ENCODE measurements at places on chromosomes 6 and 20.

DNA sequence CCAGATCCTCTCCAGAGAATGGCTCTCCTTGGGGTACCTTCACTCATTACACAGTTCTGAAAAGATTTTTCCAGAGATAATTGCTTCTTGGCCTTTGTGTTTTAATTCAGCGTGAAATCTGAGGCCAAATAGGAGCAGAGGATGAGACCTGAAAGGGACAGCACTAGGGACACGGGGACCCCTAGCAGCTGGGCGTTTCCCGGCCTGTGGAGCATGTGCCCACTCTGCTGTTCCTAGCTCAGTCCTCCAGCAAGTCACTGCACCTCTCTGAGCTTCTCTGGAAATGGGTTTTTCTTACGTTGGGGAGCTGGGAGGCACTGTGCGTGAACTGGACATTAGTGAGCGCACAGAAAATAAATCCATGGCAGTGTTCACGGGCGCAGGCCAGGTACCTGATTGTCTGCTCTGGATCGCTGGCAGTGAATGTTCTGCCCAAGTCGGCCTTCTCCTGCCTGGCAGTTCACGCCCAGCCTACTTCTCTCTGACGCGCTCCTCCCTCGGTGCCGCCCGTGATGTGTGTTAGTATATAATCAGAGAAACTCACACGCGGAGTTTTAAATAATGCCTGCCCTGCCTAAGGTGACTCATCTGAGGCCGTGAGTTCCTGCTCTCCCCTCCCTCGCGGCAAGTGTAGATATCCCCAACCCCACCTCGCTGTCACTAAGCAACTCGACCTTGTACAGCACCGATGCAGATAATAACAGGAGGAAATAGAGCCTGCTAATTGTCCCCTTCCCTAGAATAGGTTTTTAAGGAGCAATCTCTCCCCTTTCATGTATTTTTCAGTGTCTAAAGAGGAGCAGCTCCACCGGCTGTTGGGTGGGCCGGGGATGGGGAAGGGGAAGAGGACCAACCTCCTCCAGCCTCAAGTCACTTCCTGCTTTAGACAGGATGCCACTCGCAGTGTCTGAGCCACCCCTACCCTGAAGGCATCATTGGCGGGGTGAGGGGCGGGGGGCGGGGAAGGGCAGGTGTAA is 2.7 kb upstream of the TUBB2A start:
- peak; percentile 29 for DNase-seq

- no peak for DNase-seq
Observed at GRCh38 chr20:38208088-38208487, 43.0 kb upstream of the TGM2 start.

DNA sequence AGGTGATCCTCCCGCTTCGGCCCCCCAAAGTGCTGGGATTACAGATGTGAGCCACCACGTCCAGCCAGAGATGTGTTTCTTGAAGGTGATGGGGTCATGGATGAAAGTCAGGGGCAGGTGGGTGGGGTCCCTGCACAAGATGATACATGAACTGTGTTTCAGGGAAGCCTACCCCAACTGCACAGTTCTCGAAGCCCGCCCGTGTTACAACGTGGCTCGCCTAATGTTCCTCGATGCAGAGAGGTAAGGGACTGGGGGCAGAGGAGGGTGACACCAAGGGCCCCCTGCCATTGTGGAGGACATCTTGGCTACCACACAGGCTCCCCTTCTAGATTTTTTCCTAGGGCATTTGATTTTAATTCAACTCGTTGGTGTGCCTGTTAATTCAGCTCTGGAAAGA is 11.9 kb upstream of the CAPN11 start:
- DNase-seq, result no peak

- DNase-seq, result no peak
Observed at GRCh38 chr6:107524626-107525025, 34.7 kb downstream of the SOBP start.

DNA sequence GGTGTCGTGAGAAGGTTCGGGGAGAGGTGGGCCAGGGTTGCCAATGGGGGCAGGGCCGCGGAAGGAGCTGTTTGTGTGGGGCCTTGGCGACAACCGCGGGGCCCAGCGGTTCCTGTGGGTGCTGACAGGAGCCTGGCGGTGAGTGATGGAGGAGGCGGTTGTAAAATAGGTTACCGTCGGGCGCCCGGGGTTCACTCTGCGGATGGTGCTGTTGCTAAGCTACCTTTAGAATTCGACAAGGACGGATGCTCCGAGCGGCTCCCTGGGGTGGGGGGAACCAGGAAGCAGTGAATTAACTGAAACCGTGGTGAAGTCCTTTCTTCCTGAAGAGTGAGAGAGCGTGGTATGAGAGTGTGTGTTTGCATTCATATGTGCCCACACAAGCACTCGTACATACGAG is 61.7 kb downstream of the CDH22 start:
- no peak for DNase-seq

DNA sequence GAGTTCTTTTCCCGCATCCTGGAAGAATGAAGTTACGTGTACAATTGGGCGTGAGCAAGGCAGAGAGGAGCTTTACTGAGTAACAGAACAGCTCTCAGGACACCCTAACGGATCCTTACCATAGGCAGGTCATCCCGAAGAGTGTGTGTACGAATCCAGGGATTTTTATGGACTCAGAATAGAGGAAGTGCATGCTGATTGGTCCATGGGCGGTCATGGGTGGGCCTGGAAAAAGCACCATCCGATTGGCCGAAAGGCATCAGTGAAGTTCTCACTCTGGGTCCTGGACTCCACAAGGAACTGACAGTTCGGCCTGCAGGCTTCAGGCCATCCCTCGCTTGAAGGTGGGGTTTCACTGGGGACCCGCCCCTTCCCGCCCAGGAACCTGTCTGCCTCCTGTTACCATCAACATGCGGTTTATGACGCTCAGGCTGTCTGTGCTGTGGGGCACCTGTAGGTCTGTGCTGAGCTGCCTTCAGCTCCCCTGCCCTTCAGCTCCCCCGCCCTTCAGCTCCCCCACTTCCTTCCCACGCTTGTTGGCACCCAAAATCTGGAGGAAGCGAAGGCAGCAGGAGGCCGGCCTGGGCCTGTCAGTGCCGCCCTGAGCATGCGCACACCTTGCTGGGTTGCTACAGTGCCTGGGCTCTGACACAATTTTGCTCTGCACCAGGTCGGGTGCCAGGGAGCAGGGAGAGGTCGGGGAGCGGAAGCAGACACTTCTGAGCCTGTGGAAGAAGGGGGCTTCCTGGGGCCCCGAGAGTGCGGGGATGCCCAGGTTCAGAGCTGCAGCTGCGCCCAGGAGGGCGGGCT is 57.9 kb upstream of the MANEA start:
- DNase-seq, result no peak

GRCh38 chr20:38158701-38159351 is 6.2 kb downstream of the TGM2 start:
- no peak for DNase-seq

- DNase-seq, result no peak
Observed at GRCh38 chr20:49766979-49767521, 45.6 kb upstream of the SLC9A8 start.

DNA sequence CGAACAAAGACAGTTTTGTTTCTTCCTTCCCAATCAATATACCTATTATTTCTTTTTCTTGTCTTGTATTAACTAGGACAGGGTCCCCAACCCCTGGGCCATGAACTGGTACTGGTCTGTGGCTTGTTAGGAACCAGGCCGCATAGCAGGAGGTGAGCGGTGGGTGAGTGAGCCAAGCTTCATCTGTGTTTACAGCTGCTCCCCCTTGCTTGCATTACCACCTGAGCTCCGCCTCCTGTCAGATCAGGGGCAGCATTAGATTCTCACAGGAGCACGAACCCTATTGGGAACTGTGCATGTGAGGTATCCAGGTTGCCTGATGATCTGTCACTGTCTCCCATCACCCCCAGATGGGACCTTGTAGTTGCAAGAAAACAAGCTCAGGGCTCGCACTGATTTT is 151.9 kb downstream of the CDKAL1 start:
- no peak for DNase-seq

DNA sequence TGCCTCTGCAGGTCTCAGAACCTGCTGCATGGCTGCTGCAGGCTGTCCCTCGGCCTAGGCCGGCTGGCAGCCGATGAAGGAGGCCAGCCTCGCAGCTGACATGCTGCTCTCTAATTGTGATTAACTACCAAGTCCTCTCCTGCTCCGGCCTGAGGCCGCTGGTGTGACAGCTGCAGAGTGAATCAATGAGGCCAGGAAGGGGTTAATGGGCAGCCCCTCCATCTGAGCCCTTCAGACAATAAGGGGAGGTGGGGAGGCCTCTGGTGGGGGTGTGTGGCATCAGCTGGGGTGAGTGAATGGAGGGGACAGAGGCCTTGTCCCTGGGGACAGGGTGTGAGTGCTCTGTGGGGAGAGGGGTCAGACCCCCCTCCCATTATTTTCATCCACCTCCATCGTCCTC is 34.4 kb downstream of the SLC52A3 start:
- DNase-seq, result no peak

- no peak for DNase-seq
Observed at GRCh38 chr6:118867181-118867580, 26.8 kb upstream of the ASF1A start.

- DNase-seq, result no peak
Observed at GRCh38 chr6:126672649-126673048, 332.7 kb downstream of the CENPW start.

DNA sequence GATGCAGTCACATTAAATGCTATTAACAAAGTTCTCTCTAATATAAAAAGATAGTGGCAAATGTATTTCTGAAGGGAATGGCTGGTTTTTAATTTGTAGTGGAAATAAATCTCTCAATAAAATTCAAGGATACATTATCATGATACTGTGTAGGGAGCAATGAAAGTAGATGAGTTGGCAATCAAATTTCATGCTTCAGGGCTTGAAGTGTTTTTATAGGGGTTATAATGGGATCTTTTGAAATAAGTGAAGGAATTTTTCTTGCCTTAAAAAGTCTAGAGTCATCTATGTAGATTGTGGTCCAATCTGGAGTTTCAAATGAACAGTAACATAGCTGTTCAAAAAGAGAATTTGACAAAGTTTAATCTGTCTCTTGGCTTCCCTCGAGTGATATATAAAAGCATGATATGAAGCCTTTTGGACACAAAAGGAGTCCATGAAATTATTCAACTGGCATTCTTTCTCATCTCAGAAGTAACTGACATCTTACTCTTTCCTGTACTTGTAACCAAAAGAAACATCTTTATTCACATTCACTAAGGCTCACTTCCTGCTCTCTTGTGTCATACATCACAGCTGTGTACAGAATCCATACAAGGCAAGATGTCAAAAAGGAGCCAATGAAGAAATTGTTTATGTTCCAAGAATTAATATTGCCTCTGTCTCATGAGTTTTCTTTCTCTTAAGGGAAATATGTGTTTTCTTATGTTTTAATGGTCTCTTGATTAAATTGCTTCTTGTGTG is 591.0 kb upstream of the GJE1 start:
- DNase-seq, result no peak

- no peak for DNase-seq
Observed at GRCh38 chr20:62063981-62064769, 1.5 kb downstream of the TAF4 start.

- DNase-seq, result no peak
Observed at GRCh38 chr6:86969573-86969972, 32.2 kb downstream of the HTR1E start.

DNA sequence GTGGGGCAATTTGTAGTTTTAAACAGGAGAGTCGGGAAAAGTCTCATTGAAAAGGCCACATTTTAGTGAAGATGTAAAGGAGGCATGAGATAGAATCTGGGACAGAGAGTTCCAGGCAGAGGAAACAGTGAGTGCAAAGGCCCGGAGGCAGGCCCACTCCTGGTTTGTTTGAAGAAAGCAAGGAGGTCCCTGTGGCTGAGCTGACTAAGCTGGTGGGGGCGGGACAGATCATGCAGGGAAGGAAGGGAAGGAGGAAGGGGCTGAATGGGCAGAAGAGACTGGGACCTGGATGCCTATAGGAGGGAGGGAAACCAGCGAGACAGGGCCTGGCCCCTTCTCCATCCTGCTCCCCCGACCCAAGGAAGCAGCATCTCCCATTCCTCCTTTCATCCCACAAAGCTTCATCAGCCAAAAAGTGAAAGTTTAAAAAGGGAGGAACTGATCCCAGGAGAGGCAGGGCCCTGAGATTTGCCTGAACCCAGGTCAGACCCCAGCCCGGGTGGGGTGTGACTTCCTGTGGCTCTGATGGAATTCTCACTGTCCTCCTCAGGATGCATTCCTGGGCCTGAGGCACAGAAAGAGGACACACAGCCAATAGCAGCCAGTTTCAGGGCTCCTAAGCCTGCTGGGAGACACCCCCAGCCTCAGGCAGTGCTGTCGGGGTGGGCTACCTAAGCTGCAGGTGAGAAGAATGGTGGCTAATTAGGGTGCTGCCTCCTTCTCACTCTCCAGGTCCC is 54.2 kb upstream of the SIRPA start:
- DNase-seq, result no peak

DNA sequence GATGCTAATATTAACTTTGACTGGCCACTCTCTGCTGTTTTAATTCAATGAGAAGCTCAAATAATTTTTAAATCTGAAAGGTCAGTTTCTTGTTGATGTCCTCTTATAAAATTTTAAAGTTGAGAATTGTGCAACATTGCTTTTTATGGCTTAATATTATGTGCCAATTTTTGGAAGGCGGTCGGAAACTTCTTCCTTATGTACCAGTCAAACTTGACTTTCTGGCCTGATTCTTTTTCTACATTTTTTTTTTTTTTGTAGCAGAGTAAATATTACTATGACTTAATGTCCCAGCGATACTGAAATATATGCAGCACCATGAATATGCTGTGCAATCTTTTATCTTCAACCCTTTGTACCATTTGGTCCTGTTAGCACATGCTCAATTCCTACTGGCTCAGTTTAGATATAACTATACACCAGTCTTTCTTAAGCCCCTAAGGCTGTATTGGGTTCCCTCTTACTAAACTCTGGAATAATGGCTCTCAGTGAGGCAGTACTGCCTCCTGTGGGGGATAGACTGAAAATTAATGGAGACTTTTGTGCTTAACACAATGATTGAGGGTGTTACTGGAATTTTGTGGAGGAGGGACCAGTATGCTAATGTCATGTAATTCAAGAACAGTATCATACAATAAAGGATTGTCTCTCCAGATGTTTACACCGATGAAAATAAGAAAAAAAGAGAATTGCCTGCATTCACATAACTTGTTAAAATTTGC is 156.4 kb upstream of the SYNCRIP start:
- no peak for DNase-seq

DNA sequence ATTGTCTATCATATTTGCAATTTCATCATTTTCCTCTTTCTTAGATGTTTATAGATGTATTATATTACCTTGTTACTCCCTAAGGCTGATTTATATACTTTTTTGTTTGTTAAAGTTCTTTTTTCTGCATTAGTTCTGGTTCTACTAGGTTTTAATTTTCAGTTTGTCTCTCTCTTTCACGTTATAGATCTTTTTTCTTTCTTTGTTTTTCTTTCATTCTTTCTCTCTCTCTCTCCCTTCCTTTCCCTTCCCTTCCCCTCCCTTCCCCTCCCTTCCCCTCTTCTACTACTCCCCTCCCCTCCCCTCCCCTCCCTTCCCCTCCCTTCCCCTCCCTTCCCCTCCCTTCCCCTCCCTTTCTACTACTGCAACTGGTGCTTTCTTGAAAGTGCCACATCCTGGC is 345.3 kb downstream of the CENPW start:
- DNase-seq, result no peak

DNA sequence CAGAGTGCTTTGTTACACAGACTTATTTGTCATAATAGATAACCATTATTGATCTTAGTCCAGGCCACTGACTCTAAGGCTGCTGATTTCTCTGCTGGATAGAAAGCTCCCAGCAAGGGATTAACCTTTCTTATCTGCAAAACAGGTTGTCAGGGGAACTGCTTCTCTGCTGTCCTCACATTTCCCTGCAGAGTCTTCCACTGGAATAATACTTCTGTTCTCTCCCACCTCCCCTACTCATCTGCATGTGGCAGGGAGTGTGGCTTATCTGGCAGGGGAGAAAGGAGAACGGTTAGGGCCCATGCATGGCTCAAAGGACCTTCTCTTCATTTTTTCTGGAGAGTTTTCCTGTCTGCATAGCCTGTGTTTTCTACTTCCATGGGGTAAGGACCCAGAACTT is 86.2 kb downstream of the LAMP5 start:
- no peak for DNase-seq

Data from stimulated activated CD4-positive, alpha-beta T cell treated with anti-CD3 and anti-CD28 coated beads, Interleukin-15, amount 100 ng/mL, for 1 hour (primary cell).